ENCODE measurements at places on chromosomes 4 and X.

GRCh38 chr4:120994521-120994920 is 72.0 kb upstream of the PRDM5 start:
- DNase-seq: no peak

- DNase-seq: peak; percentile 43
Measured at GRCh38 chr4:39353478-39354253, 12.5 kb downstream of the RFC1 start.

DNA sequence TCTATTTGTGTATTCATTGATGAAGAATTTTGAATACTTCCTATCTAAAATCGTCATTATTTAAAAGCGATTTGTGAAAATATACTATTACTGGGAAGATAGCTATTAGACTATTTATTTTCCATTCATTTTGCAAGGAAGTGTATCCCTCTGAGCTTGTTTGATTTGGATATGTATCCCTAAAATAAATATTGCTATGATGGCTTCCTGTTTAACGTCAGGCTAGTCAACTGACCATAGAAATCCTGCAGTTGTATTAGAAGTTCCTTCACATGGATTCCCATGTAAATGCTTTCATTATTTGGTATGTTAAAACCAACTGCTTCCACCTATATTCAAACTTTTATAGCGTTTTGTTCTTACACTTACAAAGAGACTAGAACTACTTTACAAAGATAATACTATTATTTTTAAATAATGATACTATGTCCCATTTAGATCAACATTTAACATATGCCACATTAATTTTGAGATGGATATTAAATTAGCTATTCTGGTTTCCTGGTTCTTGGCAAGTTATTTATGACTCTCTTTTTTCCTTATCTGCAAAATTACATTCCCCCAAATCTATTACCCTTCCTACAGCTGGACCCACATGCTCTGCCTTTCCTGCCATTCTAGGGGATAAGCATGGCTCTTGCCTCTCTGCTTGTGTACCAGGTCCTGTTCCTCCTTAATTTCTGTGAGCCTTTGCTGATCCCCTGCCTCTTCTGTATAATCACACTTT is 26.7 kb upstream of the PDE5A start:
- no peak for DNase-seq

DNA sequence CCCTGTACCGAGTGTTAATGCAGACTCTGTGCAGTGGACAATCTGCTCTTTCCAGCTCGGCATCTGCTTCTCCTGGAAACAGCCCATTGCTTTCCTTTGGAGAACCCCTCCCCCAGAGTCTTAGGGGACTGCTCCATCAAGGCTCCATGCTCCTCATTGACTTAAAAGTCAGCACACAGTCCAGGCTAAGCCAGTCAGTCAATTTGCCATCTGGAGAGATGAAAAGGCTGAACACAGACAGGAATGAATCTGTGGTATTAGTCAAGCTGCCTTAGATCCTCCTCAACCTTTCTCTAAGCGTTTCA is 20.3 kb downstream of the ATP8A1 start:
- no peak for DNase-seq

GRCh38 chr4:2793586-2794485 is 951 bp downstream of the SH3BP2 start:
- DNase-seq: peak; percentile 75

DNA sequence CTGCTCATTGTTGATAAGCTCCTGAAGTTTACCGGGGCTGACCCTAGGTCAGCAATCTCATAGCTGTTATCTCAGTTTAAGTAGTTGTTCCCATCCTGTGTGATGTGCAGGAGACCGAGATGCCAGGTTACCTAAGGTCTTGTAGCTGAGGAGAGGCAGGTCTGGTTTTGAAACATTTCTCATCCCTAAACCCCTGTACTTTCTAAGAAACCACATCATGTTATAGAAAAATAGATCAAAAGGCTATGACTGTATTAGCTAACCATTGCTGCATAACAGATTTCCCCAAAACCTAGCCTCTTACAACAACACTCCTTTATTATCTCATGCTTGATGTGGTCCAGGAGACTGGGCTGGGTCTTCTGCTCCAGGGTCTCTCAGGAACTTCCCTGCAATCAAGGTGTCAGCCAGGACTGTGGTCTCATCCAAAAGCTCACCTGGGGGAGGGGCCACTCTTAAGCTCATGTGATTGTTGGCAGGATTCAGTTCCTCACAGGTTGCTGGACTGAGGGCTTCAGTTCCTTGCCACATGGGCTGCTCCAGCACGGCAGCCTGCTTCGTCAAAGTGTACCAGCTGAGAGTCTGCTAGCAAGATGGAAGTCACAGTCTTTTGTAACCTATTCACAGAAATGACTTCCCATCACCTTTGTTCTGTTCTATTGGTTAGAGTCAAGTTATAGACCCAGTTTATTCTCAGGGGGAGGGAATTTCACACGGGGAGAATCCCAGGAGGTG is 60.9 kb upstream of the CLCN4 start:
- DNase-seq: no peak

GRCh38 chrX:40179283-40179682 is 81.5 kb upstream of the BCOR start:
- DNase-seq: no peak

DNA sequence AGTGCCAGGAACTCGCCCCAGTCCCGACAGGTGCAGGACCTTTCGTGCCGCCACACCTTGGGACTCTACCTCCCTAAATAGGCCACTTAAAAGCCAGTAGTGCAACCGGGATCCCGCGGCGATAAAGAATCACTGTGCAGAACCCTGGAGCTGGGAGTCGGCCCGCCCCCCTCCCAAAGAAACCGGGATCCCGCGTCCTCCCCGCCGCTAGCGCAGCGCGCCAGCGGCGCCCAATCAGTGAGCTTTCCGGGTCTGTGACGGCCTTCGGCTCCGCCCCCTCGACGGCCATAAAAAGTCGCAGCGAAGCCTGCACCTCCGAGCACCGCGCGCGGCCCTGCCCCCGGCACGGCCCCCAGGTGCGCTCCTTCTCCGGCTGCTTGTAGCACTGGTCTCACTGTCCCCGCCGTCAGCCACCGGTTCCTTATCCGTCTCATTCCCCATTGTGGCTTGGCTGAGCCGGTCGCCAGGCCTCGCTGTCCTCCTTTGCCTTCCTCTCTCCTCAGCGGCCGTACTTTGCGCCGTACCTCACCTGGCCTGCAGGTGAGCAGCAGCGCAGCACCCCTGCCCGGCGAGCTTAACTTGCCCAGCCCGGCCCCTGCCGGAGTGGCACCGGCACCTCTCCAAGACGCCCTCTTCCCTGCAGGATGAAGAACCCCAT is at the start of gene LRAT:
LRAT (plus strand) TSS at position 318 of the 658 bp plus-strand sequence; CDS start at position 645, 327 bp downstream.
- no peak for DNase-seq

GRCh38 chr4:87353592-87353991 is 30.9 kb upstream of the HSD17B13 start:
- DNase-seq: no peak

DNA sequence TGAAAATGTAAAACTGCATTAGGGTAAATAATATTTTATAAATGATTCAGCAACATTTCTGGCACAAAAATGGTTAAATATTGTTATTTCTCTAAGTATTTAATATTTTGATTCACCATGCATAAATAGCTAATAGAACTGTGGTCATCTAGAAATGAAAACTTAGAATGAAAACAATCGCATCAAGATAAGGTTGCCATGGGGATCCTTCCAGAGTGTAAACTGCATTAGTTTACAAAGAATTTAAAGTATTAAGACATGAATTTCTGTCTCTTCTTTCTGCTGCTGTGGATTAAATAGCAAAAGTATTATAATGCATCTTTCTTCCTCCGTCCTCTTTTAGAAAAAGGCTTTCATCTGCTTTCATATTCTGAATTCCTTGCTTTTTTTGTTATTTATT is 1064.6 kb upstream of the SLIT2 start:
- DNase-seq: no peak

- no peak for DNase-seq
Measured at GRCh38 chr4:175947117-175947722, 118.4 kb upstream of the WDR17 start.

GRCh38 chr4:153527690-153528089 is 61.5 kb downstream of the TMEM131L start:
- DNase-seq: no peak

DNA sequence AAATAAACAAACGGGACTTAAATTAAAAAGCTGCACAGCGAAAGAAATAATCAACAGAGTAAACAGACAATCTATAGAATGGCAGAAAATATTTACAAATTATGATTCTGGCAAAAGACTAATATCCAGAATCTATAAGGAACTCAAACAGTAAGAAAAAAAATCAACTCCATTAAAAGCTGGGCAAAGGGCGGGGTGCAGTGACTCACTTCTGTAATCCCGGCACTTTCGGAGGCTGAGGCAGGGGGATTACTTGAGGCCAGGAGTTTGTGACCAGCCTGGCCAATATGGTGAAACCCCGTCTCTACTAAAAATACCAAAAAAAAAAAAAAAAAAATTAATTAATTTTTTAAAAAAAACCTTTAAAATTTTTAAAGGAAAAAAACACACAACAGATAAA is 109.0 kb downstream of the ATP11C start:
- no peak for DNase-seq

All from NCI-H226 (cell line).